ENCODE measurements at places on chromosomes 16 and 17. TPM values are rescaled to one million over a fixed set of nuclear protein-coding genes. Genes with fewer than 3 reads are reported as not detected.

DNA sequence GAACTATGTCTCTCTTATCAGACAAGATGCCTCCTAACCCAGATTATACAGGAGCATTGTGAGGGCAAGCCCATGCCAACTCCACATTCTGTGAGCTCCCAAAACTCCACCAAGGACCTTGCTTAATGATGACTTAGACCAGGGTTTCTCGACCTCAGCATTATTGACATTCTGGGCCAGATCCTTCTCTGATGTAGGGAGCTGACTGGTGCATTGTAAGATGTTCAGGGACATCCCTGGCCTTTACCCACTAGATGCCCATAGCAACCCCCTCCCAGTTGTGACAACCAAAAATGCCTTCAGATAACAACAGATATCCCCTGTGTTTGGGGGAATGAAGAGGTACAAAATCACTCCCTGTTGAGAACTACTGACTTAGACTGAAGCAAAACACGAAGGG is 43.6 kb downstream of the HOXB1 start:
- peaks cover 53% of the 10 kb centered on the region for H3K4me1 ChIP-seq
- H3K36me3 ChIP-seq: no peaks in the 10 kb centered on the region
- DNase-seq: no peak
- no peak overlapping the region for H3K4me3 ChIP-seq
- H3K27ac ChIP-seq: no peak overlapping the region

DNA sequence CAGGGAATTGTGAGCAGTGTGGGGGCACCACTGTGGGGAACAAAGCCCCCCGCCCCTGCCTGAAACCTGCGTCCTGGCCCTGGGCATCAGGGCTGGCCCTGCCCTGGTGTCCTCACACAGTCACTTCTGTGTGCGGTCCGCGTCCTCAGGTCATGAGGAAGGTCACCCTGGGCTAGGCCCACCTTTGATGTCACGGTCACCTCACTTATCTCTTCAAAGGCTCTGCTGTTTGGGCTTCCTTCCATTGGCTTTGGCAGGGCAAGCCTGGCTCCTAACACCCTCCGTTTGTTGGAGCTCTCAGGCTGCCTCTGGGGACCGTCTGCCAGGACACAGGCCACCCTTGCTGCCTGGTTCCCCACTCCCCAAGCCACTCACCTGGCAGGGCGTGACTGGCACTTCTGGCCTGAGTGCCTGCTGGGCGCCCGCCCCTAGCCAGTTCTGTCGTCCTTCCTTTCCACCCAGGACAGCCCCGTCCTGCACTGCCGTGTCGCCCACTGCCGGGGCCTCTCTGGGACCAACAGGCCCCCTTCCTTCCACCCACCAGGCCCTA is 8.8 kb downstream of the CENPX start:
- no peaks in the 10 kb centered on the region for H3K4me1 ChIP-seq
- no peak overlapping the region for H3K27ac ChIP-seq
- H3K4me3 ChIP-seq: no peak overlapping the region
- H3K36me3 ChIP-seq: peaks cover 30% of the 10 kb centered on the region
- no peak for DNase-seq

- no peak overlapping the region for H3K4me3 ChIP-seq
- DNase-seq: no peak
- no peak overlapping the region for H3K27ac ChIP-seq
- no peaks in the 10 kb centered on the region for H3K4me1 ChIP-seq
- H3K27me3 ChIP-seq: peaks cover 7% of the 10 kb centered on the region
Measured at GRCh38 chr16:22743401-22743800, 70.6 kb upstream of the HS3ST2 start.

GRCh38 chr16:75248142-75248535 is 3.3 kb downstream of the BCAR1 start:
- peaks cover 92% of the 10 kb centered on the region for H3K4me1 ChIP-seq
- no peaks in the 10 kb centered on the region for H3K27me3 ChIP-seq
- no peak for DNase-seq
- H3K36me3 ChIP-seq: peaks cover 73% of the 10 kb centered on the region
- H3K27ac ChIP-seq: no peak overlapping the region
- no peak overlapping the region for H3K4me3 ChIP-seq

HOXB1 gene
- total RNA-seq: not detected

KRTAP2-3 gene
- not detected for total RNA-seq
